Cortex of kidney (tissue), 1 donor: ENCODE measurements at places on chromosomes 3 and 15.

- DNase-seq: no peak
These were observed 115.2 kb downstream of the P3H2 start for GRCh38 chr3:190005343-190006113.

- no peak for DNase-seq
These were observed 463.3 kb upstream of the CBLB start for GRCh38 chr3:106332129-106332528.

GRCh38 chr3:4828279-4829030, 150.8 kb upstream of the BHLHE40 start:
- no peak for DNase-seq

GRCh38 chr3:139653582-139653981, 24.2 kb downstream of the NMNAT3 start:
- no peak for DNase-seq

DNA sequence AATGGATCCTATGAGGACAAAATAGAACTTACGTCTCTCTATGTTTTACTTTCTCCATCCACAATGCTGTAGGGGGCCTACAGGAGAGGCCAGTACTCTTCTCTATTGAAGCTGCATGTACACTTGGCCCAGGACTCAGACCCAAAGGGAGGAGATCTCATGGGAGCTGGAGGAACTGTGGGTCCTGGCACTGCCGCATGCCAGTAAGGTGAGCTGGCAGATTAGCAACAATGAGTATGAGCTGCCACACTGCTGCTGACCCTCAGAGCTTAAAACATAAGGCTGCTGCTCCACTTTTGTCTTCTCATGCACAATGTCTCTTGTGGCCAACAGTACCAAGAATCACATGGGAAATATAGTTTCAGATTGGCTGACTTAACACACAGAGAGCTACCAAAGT, 57.8 kb upstream of the TBC1D5 start:
- DNase-seq: no peak

- no peak for DNase-seq
These were observed 181.9 kb downstream of the CDIN1 start for GRCh38 chr15:36761132-36761847.

DNA sequence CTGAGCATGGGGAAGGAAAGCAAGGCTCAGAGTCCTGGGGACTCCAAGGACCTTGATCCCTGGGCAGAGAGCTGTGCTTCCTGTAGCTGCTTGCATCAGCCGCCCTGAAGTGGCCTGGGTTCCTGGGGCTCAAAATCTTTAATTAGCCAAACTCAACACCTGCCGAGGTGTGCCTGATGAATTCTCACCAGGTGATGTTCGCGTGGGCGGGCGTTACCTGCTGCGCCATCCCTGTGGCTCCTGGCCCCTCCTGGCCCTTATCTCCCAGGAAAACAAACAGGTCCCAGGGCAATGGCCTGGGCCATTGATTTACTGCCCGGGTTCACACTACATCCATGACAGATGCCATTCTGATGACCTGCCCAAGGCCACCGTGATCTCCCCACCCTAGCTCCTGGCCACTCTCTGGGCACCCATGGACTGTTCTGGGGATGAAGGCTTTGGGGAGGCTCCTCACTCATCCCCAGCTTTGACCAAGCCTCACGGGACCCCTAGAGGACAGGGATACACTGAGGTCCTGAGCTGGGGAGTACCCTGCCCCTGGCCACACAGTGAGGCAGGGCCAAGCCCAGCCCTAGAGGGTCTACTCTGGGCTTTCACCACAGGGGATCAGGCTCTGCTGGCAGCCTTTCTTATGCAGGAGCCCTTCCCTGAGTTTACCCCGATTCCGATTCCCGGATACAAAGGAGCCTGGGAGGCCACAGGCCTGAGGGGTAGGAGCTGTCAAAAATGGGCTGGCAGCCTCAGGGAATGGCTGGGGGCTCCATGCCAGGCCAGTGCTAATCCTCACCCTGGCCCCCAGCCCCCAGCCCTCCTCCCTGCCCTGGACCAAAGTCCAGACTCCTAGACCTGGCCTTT, 5.7 kb downstream of the SLC38A3 start:
- DNase-seq: no peak

DNA sequence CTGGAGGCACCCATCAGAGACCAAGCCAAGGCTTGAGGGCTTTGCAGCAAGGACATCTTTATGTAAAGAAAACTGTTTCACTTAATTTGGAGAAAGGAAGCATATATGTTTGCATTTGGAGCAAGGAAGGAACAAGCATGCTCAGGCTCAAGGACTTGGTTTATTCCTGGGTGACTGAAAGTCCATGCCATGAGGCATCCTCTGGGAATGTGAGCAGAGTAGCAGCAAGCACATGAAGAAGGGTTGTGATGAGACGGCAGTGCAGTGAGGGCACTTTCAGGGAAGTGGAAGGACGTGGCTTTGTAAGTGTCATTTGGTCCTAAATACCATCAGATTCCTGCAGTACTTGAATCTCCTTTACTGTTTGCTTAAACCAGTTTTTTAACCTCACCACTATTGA, 26.8 kb downstream of the POLG start:
- no peak for DNase-seq

- DNase-seq: no peak
These were observed 101.5 kb upstream of the TGFBR2 start for GRCh38 chr3:30504939-30505338.

GRCh38 chr3:80010021-80010571, 242.3 kb upstream of the ROBO1 start:
- no peak for DNase-seq

DNA sequence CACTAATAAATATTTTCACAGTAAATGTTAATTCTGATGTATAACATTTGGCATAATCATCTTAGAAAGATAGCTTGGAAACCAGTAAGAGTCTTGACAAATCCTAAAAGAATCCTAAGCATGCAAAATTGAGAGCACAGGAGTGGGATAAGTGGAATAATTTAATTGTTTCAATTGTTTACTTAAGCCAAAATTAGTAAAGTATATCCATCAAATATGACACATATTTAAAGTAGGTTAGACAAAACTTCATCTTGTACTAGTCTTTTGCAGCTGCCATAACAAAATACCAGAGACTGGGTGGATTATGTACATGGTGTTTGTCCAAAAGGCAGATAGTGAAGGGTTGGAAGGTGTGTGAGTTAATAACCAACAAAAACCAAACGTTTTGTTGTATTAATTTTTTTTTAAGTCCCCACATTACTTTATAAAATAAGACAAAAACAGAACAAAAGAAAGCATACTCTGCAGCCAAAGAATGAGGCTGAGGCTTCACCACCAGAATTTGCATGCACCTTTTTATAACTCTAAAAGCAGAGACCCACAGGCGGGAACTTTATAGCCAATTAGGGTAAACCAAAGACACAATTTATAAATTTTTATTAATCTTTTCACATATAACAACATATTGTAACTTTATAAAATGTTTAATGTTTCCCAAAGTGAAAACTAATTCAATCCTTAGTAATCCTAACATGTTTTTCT, 41.9 kb upstream of the CD200R1L start:
- no peak for DNase-seq

DNA sequence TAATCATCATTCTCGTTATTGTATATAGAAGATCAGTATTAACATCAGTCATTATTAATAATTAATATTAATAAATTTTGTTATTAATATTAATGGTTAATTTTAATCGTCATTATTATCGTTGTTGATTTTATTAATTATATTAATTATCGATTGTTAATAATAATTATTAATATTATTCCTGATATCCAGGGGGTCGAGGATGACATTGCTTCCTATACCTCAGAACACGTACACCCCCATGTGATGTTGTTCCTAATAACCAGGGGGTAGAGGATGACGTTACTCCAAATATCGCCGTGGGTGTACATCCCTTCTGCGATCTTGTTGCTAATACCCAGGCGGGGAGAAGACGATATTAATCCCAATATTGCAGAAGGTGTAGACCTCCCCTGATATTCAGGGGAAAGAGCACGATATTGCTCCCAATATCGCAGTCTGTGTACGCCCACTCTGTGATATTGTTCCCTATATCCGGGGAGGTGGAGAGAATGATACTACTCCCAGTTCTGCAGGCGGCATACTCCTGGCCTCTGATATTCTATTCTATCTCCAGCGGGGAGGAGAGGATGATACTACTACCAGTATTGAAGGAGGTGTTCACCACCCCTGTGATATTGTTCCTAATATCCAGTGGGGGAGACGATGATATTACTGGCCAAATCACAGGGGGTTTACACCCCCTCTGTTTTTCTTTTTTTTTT, 22.3 kb upstream of the BMF start:
- no peak for DNase-seq

- DNase-seq: no peak
These were observed 428.3 kb upstream of the ATP11B start for GRCh38 chr3:182364723-182365650.

DNA sequence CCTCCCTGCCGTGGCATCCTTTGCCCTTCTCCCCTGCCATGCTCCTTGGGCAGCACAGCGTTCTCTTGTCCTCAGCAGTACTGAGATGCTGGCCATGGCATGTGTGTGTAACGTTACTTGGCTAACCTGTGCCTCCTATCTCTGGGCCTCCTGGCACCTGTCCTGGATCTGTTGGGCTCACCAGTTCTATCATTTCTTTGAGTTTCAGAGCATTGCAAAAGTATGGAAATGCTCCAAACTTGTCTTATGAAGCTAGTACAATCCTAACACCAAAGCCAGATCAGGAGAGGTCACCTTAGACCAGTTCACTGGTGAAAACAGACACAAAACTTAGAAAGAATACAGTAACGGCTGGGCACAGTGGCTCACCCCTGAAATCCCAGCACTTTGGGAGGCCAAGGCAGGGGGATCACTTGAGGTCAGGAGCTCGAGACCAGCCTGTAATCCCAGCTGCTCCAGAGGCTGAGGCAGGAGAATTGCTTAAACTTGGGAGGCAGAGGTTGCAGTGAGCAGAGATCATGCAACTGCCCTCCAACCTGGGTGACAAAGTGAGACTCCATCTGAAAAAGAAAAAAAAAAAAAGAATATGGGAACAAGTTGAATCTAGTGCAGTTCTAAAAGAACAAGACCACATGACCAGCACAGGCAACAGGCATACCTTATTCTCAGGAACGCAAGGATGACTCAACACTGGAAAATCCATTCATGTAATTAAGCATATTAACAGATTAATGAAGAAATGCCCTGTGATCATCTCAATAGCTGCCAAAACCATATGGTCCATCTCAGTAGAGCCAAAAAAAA, 62.4 kb upstream of the TRPM1 start:
- DNase-seq: no peak

DNA sequence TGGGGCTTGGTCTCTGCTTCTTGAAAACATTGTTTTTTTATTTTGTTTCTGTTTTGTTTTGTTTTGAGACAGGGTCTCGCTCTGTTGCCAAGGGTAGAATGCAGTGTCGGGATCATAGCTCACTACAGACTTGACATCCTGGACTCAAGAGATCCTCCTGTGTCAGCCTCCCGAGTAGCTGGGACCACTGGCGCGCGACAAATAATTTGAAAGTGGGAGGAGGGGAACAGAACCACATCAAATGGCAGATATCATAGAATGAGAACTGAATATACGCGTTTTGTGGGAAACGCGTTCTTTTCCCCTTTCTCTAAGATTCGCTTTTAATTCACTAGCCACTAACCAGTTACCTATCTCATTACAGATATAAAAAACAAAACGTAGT, 641 bp upstream of the VPS13C start:
- no peak for DNase-seq

DNA sequence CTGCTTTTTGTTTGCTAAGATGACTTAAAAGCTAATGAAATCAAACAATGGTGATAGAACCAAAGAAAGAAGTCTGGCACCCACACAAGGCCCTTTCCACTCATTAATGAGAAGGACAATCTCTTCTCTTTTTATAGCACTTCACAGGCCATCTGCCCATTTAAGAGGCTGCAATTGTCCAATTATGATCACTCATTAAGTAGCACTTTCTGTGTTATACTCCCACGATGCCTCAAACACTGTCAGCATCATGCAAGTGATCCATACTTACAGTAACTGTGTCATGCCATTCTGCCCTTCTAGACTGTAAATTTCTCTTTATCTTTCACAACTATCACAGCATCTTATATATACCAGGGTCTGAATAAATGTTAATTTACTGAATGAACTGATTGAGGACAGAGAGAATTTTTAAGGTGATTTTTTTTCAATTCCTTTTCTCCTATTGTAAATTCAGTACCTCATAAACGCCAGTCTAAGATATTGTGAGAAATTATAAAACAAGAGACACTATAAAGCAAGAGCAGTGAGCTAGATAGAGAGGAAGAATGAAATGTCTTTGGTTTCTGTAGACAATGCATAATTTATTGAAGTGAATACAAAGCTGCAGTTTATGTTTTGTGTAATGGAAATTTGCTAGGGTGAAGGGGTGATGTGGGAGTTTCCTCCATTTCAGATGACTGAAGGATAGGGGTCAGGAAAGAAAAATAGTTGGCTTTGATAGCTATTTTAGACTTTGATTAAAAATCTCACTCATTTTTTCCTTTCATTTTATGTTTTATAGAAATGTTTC, 17.3 kb downstream of the CD200 start:
- no peak for DNase-seq

- no peak for DNase-seq
These were observed 190.6 kb downstream of the VPS13C start for GRCh38 chr15:61869656-61870055.

GRCh38 chr15:64697911-64698369, 77.4 kb downstream of the RBPMS2 start:
- DNase-seq: no peak

DNA sequence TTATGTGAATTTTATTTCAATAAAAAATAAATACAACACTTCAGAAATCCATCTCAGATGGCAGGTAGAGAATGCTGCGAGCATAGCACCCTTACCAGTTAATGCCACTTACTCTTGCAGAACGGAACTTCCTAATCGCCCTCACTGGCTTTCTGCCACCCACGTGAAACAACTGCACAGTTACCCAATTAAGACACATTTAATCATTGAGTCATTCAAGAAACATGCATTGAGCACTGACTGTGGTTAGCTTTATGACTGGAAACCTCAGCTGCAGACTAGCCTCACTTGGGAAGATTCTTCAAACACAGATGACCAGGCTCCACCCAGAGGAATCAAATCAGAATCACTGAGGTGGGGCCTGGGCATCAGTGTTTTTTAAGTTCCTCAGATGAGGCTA, 5.6 kb upstream of the MFGE8 start:
- no peak for DNase-seq

- DNase-seq: no peak
These were observed 19.7 kb upstream of the PRSS50 start for GRCh38 chr3:46737329-46737731.

GRCh38 chr3:65883613-65884012, 155.1 kb downstream of the MAGI1 start:
- no peak for DNase-seq
